ENCODE measurements at places on chromosomes 4 and X. TPM values are rescaled to one million over a fixed set of nuclear protein-coding genes. Genes with fewer than 3 reads are reported as not detected.

The SLC39A8 gene
- 25.3 TPM for total RNA-seq

DNA sequence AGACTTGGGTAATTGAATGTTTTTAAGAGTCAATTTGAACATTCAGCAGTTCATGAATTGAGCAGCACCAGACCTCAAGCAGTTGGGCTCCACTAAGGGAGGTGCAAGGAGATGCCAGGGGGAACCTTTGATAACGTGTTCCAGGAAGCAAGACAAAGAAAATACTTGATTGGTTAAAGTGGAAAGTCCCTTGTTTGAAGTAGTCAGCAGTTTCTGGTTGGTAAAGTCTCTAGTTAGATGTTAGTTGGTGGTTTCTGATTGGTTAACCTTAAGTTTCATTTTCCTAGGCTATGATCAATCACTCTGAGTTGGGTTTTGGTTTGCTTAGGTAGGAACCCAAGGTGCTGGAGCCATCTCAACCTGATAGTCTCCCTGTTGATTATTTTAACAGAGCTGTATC is 4.0 kb downstream of the HERC6 start:
- no peak for DNase-seq

DNA sequence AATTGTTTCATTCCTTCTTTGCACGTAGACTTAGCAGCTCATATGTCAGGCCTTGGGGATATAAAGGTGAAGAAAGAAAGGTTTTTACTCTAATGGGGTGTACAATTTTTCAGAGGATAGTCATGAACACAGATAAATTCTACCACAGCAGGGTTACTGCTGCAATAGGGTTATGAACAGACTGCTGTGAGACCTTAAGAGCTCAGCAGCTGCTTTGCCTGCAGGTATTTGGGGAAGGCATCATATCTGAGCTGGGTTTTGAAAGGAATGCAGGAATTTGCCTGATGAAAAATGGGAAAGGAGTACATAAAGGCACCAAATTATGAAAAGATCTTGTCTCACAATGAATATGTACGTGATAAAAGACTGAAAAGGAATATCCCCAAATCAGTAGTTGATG is 128.9 kb downstream of the CEP135 start:
- DNase-seq: no peak

DNA sequence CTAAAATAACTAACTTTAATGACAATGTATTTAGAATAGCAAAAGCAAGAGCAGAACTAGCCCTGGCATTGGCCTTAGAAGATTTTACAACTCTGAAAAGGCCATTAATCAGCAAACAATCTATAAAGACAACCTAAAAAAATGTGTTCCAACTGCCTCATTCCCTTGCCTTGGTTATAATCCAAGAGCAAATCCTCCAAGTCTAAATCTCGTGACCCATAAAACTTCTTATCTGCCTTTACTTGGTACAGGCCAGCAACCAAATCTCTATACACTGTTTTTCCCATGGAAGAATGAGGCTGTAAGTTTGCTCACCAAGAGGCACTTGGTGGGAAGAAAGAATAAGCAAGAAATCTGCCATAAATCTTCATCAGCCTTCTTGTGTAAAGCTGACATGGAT is 175.3 kb upstream of the MID1 start:
- no peak for DNase-seq

DNA sequence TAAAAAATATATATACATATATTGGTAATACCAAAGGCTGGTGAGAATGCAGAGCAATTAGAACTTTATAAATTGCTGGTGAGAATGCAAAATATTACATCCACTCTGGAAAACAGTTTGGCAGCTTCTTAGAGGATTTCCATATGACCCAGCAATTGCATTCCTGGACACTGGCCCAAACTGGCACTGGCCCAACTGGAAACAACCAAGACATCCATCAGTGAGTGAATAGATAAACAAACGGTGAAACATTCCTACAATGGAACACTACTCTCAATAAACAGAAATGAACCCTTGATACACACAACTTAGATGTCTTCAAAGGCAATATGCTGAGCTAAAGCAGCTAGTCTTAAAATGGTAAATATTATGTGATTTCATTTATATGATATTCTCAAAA is 524.2 kb downstream of the IQCM start:
- DNase-seq: no peak

DNA sequence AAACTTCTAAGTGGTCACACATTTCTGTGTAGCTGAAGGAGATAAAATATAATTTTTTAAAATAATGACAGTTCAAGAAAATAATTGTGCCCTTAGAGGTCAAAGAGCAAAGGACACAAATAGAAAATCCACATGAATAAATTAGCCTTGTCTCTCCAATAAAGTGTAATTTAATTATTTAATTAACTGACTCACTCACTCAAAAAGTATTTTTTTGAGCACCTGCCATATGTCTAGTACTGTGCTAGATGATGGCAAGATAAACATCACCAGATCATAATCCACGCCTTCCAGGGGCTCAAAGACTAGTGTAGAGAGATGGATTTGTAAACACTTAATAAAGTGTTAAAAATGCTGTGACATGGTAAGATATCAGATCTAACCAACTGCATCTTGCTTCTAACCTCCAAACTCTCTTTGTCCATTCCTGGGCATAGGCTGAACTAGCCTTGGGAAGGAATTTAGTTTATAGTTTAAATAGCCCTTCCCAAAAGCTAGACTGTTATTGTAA is 112.5 kb downstream of the SCLT1 start:
- no peak for DNase-seq

The HSPA4L gene
- 4.5 TPM for total RNA-seq

DNA sequence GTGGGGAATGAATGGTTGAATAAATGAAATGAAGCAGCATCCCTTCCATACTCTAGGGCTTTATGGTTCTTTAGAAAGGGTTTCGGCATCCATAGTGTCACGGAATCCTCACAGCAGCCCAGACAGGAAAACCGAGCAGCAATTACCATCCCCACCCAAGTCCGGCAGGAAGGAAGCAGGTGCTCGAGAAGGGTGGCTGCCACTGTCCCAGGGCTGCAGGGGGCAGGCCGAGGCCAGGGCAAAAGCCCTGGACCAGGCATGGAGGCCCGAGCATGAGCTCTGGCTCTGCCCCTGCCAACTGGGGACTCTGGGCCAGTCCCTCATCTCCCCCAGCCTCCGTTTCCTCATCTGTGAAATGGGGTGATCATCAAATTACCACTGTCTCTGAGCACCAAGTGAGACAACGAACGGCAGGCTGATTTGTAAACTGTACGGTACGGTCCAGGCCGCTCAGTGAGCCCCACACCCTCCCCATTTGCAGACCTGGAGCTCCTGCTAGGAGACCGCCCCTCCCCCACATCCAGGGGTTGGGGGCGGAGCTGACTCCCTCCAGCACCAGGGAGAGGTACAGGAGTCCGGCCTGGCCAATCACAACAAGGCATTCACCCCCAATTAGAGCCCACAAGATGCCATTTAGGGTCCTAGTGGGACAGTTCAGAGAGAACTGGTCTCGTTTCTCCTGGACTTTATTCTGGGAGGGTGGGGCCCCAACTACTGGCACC is 100.4 kb downstream of the WFS1 start:
- no peak for DNase-seq

- peak; percentile 48 for DNase-seq
Observed at GRCh38 chr4:11367371-11367770, 61.3 kb downstream of the HS3ST1 start.

The SEC31A gene
- 522 TPM for total RNA-seq

GRCh38 chr4:40675166-40675565 is 45.5 kb upstream of the RBM47 start:
- DNase-seq: no peak

- no peak for DNase-seq
Observed at GRCh38 chrX:22690116-22690515, 309.6 kb upstream of the DDX53 start.

DNA sequence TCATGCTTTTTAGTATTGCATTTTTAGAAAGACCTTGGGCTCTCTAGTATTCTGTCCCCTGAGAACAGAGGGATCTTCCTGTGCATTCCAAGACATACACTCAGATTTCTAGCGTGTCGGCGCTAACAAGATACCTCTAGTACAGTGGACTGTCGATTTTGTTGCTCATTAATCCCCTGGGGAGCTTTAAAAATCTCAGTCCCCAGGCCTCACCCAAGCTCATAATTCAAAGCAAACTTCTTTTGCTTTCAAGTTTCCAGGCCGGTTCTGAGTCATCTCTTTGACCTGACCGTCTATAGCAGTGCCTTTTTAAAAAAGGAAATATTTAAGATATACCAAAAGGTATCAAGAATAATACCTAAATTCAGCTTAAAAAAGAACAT is 137.0 kb downstream of the AMMECR1 start:
- DNase-seq: no peak

- no peak for DNase-seq
Observed at GRCh38 chr4:9976781-9977180, 44.5 kb downstream of the SLC2A9 start.

The MAGEA12 gene
- total RNA-seq: not detected

- DNase-seq: no peak
Observed at GRCh38 chrX:130057209-130057608, 53.1 kb downstream of the ELF4 start.

DNA sequence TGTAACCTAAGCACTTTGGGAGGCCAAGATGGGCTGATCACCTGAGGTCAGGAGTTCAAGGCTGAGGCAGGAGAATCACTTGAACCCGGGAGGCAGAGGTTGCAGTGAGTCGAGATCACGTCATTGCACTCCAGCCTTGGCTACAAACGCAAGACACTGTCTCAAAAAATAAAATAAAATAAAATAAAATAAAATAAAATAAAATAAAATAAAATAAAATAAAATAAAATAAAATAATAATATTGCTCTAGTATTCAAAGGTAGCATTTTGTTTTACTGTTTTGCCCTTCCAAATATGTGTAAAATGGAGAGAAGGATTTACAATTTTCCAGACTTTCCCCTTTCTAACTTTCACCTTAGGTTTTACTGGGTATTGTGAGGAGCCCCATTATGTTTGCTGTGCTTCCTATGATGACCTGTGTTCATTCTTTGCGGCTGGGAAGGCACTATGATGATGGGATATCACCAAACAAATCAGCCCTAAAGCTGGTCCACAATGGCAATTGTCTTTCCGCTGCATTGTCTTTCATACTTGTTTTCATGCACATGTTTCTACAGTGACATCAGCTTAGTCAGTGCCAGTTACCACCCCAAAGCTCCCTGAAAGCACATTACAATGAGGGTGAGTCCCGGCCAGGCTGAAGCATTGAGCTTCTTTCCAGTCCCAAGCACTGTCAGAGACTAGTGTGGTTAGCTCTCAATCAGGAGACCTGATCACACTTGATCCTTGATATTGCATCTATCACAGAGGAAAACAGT is 50.8 kb downstream of the DTHD1 start:
- DNase-seq: no peak

- no peak for DNase-seq
Observed at GRCh38 chr4:89482251-89482650, 174.7 kb upstream of the GPRIN3 start.

The SPANXA2 gene
- not detected for total RNA-seq

The TRIM60 gene
- not detected for total RNA-seq

The TAPT1 gene
- 71.1 TPM for total RNA-seq

The MXRA5 gene
- total RNA-seq: 100 TPM

The AP1AR gene
- total RNA-seq: 29.1 TPM

The CTAG2 gene
- not detected for total RNA-seq

GRCh38 chr4:10275696-10276095 is 159.1 kb upstream of the WDR1 start:
- DNase-seq: no peak

DNA sequence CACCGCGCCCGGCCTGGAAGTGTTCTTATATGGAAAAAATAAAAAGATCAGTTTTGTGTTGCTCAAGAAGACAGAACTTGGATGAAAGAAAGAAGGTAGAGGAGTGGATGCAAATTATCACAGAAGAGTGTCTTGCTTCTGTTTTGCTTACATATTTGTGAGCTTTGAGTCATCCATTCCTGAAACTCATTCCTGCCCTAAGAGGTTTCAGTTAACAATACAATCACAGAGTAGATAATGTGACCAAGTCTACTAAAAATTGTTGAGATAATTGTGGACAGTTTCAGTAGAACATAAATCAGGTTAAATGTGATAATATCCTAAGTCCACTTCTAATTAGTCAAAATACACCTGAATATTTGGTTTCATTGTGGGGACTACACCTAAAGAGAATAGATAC is 26.4 kb upstream of the LRCH2 start:
- DNase-seq: no peak

DNA sequence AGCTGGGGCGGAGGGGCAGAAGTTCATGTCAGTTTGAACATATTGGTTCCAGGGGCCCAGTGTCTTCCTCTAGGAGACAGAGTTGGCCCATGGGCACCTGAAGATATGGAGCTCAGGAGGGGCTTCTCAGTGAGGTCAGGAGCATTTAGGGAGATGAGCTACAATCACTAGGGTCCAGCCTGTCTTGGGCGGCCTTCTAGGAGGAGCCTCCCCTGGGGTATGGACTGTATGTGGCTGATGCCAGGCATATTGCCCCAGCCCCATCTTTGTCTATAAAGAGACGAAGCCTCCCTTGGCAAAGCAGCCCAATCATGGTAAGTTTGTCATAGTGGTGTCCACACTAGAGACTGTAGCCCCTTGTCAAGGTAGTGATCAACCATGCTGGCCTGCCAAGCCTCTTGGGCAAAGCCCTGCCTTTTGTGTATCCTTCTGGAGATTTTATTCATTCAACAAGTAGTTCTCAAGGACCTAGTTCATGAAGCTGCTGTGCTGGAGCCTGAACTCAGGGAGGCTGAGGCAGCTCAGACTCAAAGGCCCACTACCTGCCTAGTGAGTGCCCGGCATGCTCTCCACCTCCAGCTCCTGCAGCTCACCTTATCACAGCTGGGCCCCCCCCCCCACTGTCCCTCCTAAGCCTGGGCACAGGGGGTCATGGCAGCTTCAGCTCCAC is 5.4 kb upstream of the CNGA2 start:
- DNase-seq: no peak

The PGM2 gene
- 50.3 TPM for total RNA-seq

The SLC4A4 gene
- total RNA-seq: 11.7 TPM

The ARR3 gene
- total RNA-seq: not detected

- no peak for DNase-seq
Observed at GRCh38 chr4:85776096-85776495, 301.1 kb downstream of the ARHGAP24 start.

DNA sequence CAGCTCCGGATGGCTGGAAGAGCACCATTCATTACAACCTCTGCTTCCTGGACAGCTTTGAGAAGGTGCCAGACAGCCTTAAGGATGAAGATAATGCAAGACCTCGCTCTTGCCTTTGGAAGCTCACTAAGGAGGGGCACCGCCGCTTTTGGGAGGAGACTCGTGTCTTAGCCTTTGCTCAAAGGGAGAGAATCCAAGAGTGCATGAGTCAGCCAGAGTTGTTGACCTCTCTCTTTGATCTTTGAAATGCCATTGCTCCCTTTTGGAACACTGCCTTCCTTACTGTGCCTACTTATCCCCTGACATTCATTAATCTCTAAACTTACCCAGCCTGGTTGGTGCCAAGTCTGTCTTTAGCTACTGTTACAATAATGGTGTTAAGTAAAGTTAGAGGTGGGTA is 1.2 kb downstream of the FOXR2 start:
- no peak for DNase-seq

DNA sequence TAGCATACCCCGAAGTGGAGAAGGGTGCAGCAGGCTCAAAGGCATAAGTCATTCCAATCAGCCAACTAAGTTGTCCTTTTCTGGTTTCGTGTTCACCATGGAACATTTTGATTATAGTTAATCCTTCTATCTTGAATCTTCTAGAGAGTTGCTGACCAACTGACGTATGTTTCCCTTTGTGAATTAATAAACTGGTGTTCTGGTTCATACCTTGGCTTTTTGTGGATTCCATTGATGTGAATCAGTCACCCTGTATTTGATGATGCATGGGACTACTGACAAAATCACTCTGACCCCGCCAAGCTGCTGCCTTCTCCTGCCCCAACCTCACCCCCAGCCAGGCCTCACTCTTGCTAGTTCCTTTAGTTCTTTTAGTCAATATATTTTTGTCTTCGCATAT is 32.7 kb downstream of the F9 start:
- DNase-seq: no peak

GRCh38 chr4:8051644-8052043 is 107.0 kb downstream of the ABLIM2 start:
- no peak for DNase-seq

The CENPVL1 gene
- total RNA-seq: not detected
